Omental fat pad (tissue), 4 donors: ENCODE measurements at places on chromosomes 7 and 10. TPM values are rescaled to one million over a fixed set of nuclear protein-coding genes. Genes with fewer than 3 reads are reported as not detected.

PON3 gene
- total RNA-seq = 2.9 TPM

CALML5 gene
- total RNA-seq = not detected

PDCD11 gene
- 55.2 TPM for total RNA-seq

NEUROG3 gene
- 0.60 TPM for total RNA-seq

TMEM176B gene
- 35.9 TPM for total RNA-seq

HHEX gene
- 10.8 TPM for total RNA-seq

SVIL gene
- 44.4 TPM for total RNA-seq

HECW1 gene
- 0.09 TPM for total RNA-seq

CPXM2 gene
- 14.7 TPM for total RNA-seq

COBL gene
- 1.1 TPM for total RNA-seq

GSTO2 gene
- 1.4 TPM for total RNA-seq

SFTPA2 gene
- total RNA-seq = not detected

PLAC9 gene
- total RNA-seq = 23.3 TPM

MRLN gene
- total RNA-seq = not detected

MYOZ1 gene
- total RNA-seq = 1.9 TPM

RAPGEF5 gene
- total RNA-seq = 163 TPM

FXYD4 gene
- total RNA-seq = not detected

HIPK2 gene
- total RNA-seq = 39.6 TPM

CPVL gene
- 25.1 TPM for total RNA-seq

IGF2BP3 gene
- total RNA-seq = 2.3 TPM

NAT16 gene
- total RNA-seq = not detected
